Bronchial epithelial cell (primary cell): ENCODE measurements at places on chromosomes 4 and X.

GRCh38 chr4:151409470-151410313 is 716 bp downstream of the FHIP1A start:
- DNase-seq: peak; percentile 86

DNA sequence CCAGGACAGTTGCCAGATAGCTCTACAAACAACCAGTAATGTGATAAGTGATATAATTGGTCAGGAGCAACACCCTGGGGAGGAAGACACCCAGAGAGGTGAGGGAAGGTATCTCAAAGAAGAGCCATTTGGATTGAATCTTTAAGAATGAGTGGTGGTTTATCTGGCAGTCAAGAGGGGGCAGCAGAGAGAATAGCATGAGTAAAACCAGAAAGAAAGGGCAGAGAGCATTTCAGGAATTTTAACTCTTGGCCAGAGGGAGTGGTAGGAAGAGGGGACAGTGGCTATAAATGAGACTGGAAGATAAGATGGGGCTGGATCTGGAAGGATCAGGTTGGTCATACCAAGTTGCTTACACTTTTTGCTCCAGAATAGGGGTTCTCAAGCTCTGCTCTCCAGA is 5.9 kb upstream of the SEPTIN6 start:
- peak; percentile 45 for DNase-seq

DNA sequence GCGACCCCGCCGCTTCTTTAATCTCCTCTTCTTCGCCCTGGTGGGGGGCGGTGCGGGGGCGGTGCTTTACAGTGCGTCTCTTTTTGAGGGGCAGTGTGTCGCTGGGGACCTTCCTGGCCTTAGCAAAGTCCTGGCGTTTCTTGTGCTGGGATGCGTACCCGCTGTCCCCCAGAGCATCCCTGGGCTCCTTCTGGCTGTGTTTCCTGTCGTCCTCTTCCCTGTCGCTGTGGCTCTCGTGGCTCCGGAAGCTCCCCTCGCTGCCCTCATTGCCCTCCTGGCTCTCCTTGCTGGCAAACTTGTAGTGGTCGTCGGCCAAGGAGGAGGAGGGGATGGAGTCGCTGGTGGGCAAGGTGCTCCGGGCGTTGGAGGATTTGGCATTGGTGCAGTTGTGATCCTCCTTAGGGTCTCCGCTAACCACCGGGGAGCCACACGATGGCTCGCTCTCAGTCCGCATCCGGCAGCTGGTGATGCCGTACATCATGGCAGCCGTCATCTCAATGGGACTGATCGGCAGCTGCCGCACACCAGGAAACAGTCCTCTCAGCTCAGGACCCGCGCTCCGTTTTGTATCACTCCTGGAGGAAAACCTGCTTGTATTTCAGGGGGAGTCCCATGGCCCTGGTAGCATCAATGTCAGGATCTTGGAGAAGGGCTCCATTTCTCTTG is 30.4 kb upstream of the TMSB15A start:
- no peak for DNase-seq

DNA sequence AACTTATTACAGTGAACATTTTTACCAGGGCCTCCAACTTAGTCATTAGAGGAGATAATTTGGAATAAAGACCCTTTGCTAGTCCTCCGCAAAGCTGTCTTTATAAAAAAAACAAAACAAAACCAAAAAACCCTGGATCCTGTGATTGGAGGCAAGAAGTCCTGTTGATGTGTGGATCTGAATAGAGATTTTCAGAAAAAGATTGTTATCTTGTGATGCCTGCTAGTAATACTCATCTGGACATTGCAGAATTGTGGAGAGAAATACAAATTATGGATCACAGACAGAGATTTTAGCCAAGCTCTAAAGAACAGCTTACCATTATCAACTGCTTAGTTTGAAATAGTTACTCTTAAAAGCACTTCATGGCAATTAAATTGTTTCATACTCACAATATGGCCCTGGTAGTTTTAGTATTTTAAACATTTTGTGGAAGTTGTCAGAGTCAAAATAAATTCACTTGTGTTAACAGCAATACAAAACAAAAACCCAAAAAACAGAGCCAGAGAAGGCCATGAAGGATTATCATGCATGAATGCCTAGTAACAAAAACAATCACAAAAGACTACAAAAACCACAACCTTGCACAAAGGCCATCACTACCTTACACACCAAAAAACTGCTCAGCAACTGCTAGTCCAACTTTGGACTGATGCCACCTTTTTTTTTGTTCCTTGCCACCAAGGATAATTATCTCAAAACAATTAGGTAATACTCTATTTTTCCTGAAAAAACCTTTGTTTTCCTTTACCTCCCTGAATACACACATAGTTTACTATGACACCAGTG is 514.5 kb upstream of the SLIT2 start:
- no peak for DNase-seq

GRCh38 chrX:112803060-112803459 is 37.6 kb downstream of the AMOT start:
- no peak for DNase-seq

GRCh38 chr4:40307627-40308497 is 27.3 kb upstream of the CHRNA9 start:
- DNase-seq: no peak

- DNase-seq: no peak
These were observed 471.1 kb upstream of the NWD2 start for GRCh38 chr4:36773467-36773866.

GRCh38 chrX:2609431-2610238 is 81.5 kb upstream of the CD99 start:
- peak; percentile 45 for DNase-seq

GRCh38 chr4:98508829-98509598 is 149.4 kb downstream of the TSPAN5 start:
- DNase-seq: no peak
